ENCODE measurements at places on chromosomes 4 and X.

- DNase-seq = no peak
Observed at GRCh38 chr4:176805155-176805554, 12.4 kb upstream of the VEGFC start.

GRCh38 chr4:84496706-84497503, 2.2 kb downstream of the NKX6-1 start:
- no peak for DNase-seq

DNA sequence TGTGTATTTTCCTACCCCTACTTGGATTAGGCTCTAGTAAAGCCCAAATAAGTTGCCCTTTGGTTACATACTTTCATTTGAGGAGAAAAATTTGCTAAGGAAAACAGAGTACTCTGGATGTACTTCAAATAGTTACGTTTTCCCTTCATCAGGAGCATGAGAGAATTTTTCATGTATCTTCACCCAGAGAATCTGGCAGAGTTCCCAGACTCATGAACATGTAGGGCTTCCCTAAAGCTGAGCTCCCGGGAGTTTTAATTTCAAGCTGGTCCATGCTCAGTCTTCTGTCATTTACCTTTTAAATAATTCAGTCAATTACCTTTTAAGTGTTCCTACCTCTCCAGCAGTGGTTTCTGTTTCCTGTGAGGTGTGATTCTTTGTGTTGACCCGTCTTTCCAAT, 367.5 kb upstream of the GRID2 start:
- no peak for DNase-seq

DNA sequence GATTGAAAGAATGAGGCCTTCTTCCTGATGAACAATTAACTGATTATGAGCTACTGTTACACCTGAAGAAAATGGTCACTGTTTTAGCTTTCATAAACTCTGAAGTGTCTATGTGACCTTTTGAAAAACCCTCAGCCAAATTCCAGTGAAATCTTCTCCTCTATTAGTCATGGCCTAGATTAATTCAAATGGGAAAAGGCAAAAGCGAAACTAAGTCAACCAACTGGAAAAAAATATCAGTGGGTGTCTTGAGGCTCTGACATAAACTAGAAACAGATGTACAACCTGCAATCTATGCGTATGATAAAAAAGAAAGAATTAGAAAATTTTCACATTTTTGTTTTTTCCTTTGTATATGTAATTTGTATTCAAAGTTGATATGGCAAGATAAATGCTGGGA, 169.4 kb upstream of the BANK1 start:
- DNase-seq = no peak

Measured in progenitor cell of endocrine pancreas (in vitro differentiated cells).